ENCODE measurements at places on chromosomes 12 and 14.

DNA sequence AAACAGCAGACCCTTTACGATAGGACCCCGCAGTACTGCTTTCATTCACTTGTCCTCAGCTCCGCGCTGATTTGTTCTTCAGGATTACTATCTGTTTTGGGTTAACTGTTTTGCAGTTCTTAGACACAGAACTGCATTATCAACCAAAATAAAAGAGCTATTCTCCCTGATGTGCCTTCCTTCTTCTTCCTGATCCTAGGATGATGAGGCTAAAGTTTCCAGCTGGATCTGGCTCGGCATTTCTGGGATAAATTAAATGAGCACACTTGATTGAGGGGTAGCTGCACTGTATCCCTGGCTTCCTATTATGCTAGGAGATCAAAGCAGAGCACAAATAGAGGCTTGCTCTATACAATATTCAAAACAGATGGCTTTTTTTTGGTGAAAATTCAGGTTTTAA lies 165.7 kb downstream of the FBXL14 start:
- peak; percentile 6 for DNase-seq

- DNase-seq = no peak
These were observed 132.8 kb downstream of the SLC38A4 start for GRCh38 chr12:46693034-46693433.

- no peak for DNase-seq
These were observed 105.4 kb upstream of the BCL2L14 start for GRCh38 chr12:11965258-11965910.

DNA sequence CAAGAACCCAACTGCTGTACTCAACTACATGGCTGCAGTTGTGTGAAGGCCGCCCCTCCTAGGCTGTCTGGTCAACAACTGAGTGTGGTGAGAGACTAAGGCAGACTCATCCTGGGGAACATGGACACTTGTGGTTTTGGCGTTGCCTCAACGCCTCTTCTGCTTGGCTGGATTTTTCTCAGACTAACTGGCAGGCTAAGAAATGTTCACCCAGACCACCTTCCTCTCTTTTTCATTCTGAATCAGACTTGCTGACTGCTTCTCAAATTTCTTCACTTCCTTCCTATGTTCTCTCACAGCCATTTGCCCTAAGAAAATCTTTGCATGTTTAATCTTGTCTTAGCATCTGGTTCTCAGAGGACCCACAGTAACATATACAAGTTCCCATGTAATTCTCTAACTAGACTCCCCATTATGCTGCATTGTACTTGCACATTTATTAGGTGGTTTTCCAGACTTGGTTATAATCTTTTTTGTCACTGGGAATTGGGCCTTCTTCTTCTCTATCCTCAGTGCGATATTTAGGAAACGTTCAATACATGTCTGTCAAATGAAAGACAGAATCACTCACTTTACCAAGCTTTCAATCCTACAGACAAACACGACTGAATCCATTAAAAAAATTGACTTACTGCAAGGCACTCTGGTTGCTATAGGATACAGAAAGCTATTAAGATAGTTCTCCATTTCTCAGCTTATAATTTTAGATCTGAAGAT lies 327.6 kb downstream of the CCER1 start:
- peak; percentile 3 for DNase-seq

GRCh38 chr14:65210822-65211182 lies 108.5 kb upstream of the MAX start:
- no peak for DNase-seq
